ENCODE measurements at places on chromosomes 5 and 9.

DNA sequence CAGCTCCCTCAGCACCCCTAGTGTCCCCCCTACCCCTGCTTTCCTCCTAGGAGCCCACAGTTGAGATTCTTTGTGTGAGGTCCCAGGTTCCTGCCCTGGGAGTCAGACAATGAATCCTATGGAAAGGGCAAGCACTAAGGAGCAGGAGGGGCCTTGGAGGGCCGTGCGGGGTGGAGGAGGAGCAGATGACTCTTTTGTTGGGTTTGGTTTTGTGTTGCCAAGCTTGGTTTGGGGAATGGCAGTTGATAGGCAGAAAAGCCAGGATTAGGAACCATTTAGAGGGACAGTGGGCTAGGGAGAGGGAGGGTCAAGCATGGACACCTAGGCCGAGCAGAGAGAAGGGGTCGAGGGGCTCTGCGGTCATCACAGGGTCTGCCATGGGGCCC is 61.6 kb upstream of the SPTLC1 start:
- no peak for DNase-seq

- no peak for DNase-seq
These were observed 178.1 kb upstream of the IL12B start for GRCh38 chr5:159508344-159508743.

DNA sequence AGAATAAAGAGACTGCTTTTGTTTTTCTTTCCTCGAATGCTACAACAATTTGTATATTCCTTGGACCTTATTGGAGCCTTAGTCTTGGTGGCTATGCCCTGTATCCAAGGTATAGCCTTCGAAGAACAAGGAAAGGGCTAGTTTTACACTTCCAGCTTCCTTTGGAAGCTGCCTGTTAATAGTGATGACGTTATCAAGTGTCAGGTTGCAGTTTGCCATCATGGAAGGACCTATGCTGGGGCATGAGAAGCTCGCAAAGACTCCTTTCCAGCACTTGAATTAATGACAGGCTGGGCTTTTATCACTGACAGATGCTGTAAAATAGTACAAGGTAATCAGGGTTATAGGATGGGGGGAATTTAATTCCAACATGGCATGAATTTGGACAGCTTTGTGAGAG is 157.9 kb downstream of the KDM4C start:
- no peak for DNase-seq

GRCh38 chr9:87894998-87895625 is 12.4 kb downstream of the SPATA31E1 start:
- no peak for DNase-seq

DNA sequence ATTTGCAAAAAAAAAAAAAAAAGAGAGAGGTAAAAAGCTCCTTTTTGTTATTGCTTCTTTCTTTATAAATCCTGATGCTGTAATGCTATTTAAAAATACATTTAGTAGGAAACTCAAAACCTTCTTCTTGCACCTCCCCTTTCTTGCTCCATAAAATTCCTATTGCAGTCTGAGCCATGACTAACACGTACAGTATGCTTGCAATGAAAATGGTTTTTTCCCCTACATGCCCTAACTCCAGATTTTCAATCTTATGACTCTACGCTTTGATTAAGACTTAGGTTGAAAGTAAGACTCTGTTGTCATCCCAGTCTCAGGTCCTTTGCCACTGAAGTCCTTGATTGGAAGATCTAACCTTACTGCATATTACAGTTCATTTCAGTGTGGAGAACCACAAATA is 23.9 kb downstream of the FGF10 start:
- no peak for DNase-seq

All from activated CD4-positive, alpha-beta T cell treated with anti-CD3 and anti-CD28 coated beads, Interleukin-2, amount 50 U/mL, for 4 hours (primary cell).